ENCODE measurements at places on chromosomes 11 and 22. TPM values are rescaled to one million over a fixed set of nuclear protein-coding genes. Genes with fewer than 3 reads are reported as not detected.

The C11orf86 gene
- not detected for total RNA-seq

The LINC01488 gene
- not detected for total RNA-seq

The CCND1 gene
- 482 TPM for total RNA-seq

The RIMBP3C gene
- total RNA-seq: 0.23 TPM

The INS gene
- not detected for total RNA-seq

The TBRG1 gene
- total RNA-seq: 36.8 TPM

The TSGA10IP gene
- total RNA-seq: not detected

The OR10G8 gene
- total RNA-seq: not detected

DNA sequence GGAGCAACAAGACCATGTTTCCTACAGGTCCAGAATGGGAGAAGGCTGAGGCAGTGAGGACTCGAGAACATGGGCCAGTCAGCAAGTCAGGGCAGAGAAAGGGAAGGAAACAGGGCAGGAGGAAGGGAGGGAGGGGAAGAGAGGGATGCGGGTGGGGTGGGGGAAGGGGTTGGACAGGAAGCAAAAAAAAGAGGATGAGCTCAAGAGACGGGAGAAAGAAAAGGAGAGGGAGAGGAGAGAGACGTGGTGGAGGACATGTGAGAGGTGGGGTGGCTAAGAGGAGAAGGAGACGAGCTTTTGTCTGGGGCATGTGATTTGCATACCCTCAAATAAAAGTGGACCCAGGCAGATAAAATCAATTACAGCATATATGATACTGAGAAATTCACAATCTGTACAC, 389.5 kb upstream of the B3GAT1 start:
- no peak for DNase-seq

DNA sequence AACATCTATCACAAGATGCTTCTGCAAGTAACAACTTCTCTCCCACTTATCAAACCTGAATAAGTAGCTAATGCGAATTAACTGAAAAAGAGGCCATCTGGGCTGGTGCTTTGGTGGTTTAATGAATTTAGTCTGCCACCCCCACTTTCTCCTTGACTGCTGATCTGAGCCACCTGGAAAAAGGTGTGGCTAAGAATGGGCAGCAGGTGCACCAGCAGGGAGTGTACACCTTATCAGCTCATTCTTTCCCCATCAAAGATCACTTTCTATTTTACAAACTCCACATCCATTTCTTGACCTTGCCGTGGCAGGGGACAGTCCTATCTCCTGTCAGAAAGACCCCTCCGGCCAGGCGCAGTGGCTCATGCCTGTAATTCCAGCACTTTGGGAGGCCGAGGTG, 6.5 kb downstream of the RFPL3 start:
- no peak for DNase-seq

- no peak for DNase-seq
Observed at GRCh38 chr11:10622108-10622507, 53.6 kb upstream of the LYVE1 start.

- DNase-seq: no peak
Observed at GRCh38 chr11:82975882-82976281, 74.3 kb downstream of the DDIAS start.

DNA sequence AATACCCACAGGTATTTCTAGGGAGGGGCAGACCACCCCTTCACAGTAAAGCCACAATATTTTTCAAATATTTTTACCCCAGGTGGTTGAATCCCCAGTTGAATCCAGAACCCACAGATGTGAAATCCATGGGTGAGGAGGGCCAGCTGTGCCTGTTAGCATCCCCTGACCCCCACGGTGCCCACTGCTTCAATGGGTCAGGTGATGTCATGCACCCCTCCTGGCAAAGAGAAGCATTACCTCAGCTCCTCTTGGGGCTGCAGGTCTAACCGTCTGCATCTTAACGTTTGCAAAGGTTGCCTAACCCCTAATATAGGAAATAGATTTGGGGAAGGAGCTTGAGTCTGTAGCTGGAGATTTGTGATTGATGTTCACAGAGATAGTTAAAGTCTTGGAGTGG, 24.7 kb upstream of the IL17RA start:
- DNase-seq: no peak

DNA sequence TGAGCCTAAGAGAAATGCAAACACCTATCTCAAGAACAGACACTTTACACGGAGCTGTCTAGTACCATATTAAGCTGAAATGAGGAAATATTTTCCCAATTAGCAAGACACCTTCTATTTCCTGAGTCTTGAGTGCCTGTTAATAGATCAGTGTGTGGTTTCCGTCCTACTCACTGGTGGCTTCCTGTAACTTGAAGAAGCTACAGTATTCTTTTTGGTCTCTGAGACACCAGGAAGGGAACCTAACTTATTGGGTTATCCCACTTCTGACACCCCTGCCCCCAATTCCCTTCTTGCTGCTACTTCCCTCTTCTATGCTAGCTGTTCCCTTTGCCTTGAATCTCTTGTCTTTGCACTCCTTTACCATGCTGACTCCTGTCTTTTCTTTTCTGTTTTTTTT, 92.7 kb downstream of the FDX1 start:
- no peak for DNase-seq

DNA sequence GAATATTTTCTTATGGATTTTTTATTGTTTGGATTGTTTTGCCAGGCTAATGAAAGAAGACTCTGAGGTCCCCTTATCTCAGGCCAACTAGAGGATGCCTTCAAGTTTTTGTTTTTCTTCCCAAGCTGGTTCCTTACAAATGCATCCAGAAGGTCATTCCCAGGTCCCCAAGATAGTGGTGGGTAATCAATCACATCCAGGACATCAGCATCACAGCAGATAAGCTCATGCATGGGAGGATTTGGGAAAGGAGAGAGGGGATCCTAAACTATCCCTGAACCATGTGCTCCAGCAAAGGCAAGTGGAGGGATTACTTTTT, 20.7 kb downstream of the FZD4 start:
- peak; percentile 71 for DNase-seq

- no peak for DNase-seq
Observed at GRCh38 chr11:2737226-2737590, 37.4 kb upstream of the KCNQ1OT1 start.

- DNase-seq: no peak
Observed at GRCh38 chr22:47547881-47548650, 785.6 kb downstream of the TBC1D22A start.

DNA sequence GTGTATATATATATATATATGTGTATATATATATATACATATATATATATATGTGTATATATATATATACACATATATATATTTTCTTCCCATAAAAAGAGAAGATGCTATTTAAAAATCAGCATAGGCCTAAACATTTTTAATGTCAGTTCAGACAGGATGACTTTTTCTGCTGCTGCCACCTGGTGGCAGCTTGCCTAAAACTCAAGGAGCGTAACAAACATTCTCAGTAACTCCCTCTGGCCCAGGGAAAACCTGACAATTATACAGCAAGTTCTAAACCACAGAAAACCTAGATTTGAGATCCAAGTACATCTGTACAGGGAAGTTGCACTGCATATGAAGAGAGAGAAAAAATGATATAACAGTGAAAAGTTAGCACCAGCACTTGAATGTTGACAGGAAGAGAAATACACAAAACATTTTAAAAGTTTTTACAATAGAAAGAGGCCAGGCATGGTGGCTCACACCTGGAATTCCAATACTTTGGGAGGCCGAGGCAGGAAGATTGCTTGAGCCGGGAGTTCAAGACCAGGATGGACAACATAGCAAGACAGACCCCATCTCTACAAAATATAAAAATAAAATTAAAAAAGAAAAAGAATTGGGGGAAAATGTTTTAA, 16.6 kb downstream of the OR8A1 start:
- peak; percentile 16 for DNase-seq

DNA sequence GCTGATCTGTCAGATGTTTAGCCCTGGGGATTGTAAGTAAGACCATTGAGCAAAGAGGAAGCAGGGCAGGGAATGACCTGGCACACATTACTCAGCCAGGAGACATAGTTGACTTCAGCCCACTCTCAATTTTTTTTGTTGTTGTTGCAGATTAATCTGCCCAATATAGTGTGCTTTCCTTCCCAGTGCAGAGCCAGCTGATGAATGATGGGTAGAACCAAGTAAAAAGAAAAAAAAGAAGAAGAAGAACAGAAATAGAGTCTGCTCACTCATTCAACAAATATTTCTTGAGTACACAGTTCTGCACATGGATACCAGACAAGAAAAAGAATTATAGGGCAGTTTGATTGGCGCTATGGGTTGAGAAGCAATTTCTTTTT, 292.7 kb downstream of the ETS1 start:
- peak; percentile 71 for DNase-seq

DNA sequence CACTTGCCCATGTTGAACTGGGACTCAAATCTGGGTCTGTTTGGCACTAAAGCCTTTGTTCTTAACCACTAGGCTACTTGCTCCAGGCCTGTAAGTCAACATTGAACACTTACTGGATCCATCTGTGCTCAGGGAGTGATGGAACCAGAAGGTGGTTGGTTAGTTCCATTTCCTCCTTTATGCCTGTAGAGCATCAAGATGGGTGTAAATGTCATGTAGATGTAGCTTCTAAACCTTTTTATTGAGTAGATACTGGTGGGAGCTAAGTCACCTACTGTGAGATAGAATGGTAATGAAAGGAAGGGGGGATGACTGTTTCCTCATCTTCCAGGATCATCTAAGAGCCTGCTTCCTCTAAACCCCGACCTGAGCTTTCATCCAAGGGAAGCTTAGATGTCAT, 38.6 kb upstream of the ALKBH3 start:
- DNase-seq: no peak

GRCh38 chr11:134846328-134847082, 434.5 kb upstream of the B3GAT1 start:
- DNase-seq: no peak

DNA sequence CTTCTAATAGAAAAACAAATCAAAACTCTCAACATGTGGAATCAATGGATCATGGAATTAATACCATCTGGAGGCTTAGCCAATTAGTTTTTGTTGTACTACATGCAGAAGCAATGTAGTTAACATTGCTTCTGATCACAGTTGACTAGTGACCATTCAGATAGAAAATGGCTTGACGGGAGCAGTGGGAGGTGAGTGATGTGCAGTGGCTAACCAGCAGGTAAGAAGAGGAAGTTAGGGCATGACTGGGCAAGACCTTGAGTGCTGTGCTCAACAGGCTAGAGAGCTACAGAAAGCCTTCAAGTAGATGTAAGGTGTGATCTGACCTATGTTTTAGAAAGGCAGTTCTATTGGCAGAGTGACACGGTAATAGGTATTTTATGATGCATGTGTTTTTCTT, 60.7 kb upstream of the ALKBH3 start:
- no peak for DNase-seq

DNA sequence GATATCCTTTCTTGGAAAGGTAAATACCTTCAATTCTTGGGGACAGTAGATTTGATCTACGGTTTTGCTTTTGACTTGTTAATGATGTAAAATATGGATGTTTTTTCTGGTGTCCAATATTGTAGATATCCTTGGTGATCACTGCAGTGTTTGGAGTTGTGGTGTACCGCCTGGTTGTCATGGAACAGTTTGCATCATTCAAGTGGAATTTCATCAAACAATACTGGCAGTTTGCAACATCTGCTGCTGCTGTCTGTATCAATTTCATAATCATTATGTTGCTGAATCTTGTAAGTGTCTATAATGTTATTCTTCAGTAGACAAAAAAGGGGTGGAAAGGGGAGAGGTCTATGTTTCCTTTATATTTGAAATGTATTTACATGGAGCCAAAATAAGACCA, 27.4 kb upstream of the MUC15 start:
- DNase-seq: peak; percentile 5

DNA sequence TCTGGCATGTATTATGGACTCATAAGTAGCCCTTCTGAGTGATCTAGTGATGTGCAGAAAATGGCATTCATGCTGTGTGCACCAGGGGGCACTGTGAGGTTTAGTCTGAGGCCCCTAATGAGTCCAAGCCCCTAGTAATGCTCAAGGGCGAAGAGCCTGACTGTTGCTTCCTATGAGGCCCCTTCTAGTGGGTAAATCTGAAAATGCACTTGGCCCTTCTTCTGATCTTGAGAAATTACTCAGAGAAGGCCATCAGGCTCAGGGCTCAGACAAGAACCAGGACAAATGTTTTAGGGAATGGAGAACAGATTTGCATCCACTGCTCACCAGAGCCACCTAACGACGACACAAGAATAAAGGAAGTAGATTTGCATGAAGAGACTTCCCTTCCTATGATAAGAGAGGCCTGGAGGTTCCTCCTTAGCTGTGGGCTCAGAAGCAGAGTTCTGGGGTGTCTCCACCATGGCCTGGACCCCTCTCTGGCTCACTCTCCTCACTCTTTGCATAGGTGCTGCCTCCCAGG, 75.8 kb downstream of the GGTLC2 start:
- DNase-seq: no peak

- DNase-seq: no peak
Observed at GRCh38 chr22:31344256-31344577, 1.9 kb downstream of the PATZ1 start.
